ENCODE measurements at places on chromosomes 2 and 18.

DNA sequence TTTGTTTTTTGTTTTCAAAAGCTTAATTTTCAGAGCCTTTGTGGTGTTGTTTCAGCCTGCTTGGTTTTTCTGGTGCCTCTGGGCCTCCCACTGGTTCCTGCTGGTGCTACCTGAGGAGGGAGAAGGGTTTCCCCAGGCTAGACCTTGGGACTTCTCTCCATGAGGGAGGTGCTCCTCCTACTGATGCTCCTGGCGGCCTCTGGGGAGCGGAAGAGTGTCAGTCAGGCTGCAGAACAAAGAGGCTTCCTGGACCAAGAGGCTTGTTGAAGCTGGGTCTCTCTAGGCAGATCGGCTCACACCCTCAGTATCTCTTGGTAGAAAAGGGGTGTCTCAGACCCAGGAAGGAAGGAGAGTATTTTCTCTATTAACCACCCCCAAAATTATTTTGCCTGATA lies 32.2 kb downstream of the RFX8 start:
- DNase-seq, result no peak

DNA sequence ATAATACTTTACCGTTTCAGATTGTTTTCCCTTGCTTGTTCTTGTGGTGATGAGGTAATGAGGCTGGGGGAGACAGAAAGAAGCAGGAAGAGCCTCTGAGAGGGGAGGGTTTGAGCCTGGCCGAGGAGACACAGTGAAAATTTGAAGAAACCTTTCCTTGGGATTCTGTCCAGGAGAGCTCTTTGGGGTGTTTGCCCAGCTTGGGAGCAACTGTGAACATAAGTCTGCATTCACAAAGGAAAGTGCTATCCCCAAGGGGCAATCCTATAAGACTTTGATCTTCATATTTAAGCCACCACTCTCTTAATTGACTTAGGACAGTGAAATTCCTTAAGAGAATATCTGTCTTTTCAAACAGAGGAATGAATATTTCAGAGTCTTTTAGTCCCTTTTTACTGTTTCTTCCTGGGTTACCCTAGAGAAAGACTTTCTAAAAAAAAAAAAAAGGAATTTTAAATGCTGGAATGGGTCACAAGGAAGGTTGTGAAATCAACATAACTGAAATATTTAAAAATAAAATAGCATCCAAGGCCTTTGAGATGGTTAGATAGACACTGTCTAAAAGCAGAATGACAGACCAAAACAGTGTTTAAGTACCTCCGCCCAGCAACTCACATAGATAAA lies 52.5 kb upstream of the STAM2 start:
- DNase-seq, result no peak

GRCh38 chr2:61425605-61426155 lies 45.2 kb downstream of the USP34 start:
- DNase-seq, result peak; percentile 51

- no peak for DNase-seq
These were observed 9.8 kb upstream of the PAPOLG start for GRCh38 chr2:60746318-60746717.

DNA sequence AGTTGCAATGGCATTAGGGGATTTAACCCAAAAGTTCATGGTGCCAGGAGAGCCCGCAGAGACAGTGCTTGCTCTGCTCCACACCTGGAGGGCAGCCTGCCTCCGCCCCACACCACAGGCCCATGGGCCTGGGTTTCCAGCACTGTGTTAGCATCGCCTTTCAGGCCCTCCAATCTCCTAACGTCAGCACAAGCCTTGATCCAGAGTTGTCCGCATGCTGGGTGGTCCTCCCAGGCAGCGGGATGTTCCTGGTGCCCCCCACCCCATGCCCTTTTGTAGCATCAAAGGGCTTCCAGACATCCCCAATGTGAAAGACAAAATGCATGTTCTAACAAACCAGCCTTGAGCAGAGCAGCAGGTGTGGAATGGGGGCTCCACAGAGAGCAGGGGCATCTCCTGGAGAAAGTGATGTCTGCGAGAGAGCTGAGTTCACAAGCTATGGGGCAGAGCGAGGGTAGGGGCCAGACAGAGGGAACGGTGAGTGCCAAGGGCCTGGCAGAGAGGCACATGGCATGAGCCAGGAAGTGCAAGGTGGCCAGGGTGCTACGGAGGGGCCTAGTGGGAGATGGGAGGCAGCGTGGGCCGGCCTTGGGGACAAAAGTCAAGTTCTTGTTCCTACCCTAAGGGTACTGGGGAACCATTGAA lies 119.2 kb downstream of the CYP26B1 start:
- DNase-seq, result no peak

DNA sequence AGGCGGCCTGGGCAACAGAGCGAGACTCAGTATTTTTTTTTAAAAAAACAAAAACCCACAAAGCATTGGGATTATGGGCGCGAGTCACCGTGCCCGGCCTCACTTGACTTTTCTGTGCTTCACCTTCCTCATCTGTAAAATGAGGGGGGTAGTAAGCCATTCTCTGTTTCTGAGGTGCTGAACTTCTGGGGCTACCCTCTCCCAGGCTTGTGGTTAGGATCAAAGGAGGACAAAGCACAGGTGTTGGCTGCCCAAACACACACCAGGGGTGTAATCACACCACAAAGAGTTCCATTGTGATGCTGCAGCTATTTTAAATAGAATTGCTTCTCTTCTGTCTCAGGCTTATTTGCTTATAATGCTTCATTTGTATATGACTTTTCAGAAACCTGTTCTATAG lies 35.8 kb upstream of the INHBB start:
- DNase-seq, result no peak

GRCh38 chr18:9055626-9056025 lies 46.9 kb upstream of the NDUFV2 start:
- no peak for DNase-seq

GRCh38 chr2:120195553-120195952 lies 27.6 kb downstream of the TMEM185B start:
- no peak for DNase-seq

- DNase-seq, result no peak
These were observed 24.0 kb downstream of the KIF1A start for GRCh38 chr2:240795916-240796510.

DNA sequence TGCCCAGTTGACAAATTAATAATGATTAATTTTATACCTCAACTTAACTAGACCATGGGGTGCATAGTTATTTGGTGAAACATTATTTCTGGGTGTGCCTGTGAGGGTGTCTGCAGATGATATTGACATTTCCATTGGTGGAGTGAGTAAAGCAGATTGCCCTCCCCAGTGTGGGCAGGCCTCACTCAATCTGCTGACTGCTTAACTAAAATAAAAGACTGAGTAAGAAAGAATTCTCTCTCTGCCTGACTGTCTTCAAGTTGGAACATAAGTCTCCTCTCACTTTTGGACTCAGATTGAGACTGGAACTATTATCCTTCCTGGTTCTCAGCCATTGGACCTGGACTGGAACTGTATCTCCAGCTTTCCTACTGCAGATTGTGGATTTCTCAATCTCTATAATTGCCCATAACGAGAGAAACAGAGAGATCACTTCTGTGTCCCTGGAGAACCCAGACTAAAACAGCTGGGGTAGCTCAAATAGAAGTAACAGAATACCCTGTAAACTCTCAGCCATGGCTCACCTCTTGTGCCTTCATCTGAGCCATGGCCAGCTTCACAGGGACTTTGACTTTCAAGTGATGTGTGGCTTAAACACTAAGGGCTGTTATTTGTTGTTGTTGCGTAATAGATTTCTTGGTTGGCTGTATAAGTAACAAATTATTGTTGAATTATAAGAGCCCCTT lies 575.3 kb upstream of the RAB6C start:
- DNase-seq, result no peak

DNA sequence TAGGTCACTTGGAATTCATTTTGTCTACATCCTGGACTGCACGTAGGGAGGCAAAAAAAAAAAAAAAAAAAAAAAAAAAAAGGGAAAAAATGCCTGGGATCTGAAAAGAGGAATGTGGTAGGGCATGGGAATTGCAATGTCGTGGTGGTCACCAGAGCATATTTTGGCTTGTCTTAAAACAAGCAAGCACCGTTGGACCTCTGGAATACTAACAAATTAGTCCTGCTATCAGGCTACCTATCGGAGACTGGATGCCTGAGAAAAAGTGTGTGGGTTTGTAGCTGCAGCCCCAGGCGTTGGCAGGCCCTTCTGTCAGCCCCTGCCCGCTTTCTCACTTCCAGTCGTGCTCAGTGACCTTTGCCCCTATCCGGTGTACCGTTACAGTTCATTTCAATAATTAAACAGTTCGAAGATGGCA lies 588.5 kb upstream of the ZEB2 start:
- no peak for DNase-seq

GRCh38 chr2:30225131-30225762 lies 6.1 kb upstream of the LBH start:
- DNase-seq, result peak; percentile 58

- DNase-seq, result peak; percentile 44
These were observed 1.1 kb upstream of the TWIST2 start for GRCh38 chr2:238846628-238847418.

- DNase-seq, result no peak
These were observed 545.4 kb upstream of the ZEB2 start for GRCh38 chr2:145065342-145065741.

GRCh38 chr2:69740502-69740951 lies 1.4 kb upstream of the ANXA4 start:
- DNase-seq, result no peak

DNA sequence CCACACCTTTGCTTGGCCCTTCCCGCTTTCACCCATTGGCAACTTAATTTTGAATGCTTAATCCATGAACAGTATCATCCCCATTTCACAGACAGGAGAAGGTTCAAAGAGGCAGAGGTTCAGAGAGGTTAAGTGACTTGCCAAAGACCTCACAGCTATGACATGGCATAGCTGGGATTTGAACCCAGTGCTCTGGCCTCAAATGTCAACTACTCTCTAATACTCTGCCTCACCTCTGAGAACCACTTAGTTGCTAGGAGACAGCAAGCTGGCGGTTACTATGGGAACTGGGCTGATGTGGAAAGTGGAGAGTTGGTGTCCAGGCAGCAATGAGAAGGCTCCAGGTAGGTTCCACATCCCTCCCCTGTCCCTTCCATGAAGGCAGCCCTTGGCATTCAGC lies 15.8 kb upstream of the PRSS56 start:
- DNase-seq, result no peak

DNA sequence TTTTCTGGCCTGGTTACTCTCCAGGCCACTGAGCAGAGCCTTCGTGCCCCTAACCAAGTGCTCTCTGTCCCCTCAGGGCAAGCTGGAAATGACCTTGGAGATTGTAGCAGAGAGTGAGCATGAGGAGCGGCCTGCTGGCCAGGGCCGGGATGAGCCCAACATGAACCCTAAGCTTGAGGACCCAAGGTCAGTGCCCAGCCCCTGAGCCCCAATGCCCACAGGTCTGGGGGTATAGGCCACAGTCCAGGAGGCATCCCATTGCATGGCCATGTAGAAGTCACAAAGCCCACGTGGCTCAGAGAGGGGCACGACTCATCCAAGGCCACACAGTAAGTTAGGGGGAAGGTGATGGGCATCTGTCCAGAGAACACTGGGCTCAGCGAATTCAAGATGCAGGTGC lies 227.6 kb downstream of the DYSF start:
- no peak for DNase-seq

DNA sequence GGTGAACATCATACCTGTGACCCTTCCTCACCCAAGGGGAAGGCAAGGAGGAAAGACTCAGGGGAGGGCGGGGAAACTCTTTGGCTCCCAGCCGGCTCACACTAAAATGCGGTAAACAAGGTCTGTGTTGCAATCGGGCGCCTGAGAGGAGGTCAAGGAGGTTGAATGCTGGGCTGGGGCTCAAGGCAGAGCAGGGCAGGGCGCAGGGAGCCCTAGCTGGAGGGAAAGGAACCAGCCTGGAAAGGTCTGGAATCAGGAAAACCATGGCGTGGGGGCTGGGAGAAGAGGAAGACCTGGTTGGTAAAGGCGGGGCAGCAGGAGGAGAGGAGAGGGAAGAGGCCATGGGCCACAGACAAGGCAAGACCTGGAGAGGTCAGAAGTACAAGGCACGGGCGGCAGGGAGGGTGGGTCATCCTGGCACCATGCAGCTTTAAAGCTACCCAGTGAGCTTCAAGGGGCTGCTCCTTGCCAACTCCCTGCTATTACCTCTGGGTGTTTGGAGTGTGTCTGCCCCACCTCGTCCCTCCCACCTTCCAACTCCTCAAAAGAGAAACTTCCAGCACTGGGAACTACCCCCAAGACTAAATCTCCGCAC lies 4.8 kb upstream of the TMEM37 start:
- DNase-seq, result peak; percentile 8

GRCh38 chr2:46252891-46253659 lies 44.1 kb upstream of the EPAS1 start:
- peak; percentile 22 for DNase-seq

DNA sequence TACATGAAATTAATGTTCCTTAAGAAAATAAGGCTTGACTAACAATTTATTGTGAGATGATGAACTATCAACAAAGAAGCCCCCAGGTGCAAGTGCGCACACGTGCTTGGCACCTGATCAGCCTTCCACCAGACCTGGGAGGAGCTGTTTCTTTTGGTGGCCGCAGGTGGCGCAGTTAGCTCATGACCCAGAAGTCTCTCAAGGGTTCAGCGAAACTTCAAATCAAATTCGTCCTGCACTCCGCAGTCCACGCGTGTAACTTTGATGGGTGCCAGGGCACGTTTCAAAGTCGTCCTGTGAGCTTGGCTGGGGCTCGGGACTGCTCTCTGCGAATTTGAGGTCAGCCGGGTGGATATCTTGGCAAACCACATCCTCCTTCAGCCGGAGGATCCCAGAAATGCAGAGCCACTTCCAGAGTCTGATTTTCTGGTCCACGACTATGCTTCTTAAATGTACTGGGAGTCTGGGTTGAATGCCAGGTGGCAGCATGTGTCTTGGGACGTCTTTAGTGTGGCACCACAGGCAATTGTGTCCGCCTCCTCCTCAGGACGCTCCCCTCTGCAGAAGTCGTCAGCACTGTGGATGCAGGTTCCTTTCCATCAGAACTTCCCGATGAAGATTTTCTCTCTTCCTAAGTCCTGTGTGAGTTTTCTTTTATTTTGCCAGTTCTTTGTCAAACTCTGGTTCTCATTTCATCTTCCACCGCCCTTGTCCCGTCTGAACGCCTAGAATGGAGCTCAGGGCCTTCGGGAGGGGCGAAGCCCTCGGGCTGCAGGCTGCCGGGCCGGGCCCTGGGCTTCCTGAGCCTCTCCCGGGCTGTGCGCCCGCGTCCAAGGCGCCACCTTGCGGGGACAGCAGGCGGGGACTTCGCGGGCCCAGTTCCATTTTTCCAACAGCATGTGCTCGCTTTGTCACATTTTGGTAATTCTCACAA lies 61.3 kb upstream of the RAPGEF4 start:
- no peak for DNase-seq

- DNase-seq, result no peak
These were observed 225.9 kb upstream of the FBXO11 start for GRCh38 chr2:48132271-48132625.

GRCh38 chr2:161119483-161119882 lies 40.7 kb upstream of the TANK start:
- no peak for DNase-seq

- DNase-seq, result no peak
These were observed 304.4 kb upstream of the SLC39A10 start for GRCh38 chr2:195352581-195352980.

GRCh38 chr2:170271340-170271739 lies 93.4 kb downstream of the MYO3B start:
- DNase-seq, result no peak

Data from MG63 (cell line).